ENCODE measurements at places on chromosomes 6 and 20. TPM values are rescaled to one million over a fixed set of nuclear protein-coding genes. Genes with fewer than 3 reads are reported as not detected.

PSORS1C2 gene
- polyA plus RNA-seq, result 0.22 TPM

LY6G6C gene
- polyA plus RNA-seq, result 17.2 TPM

RIPPLY2 gene
- polyA plus RNA-seq, result 0.09 TPM

TAF4 gene
- polyA plus RNA-seq, result 5.8 TPM

TGM3 gene
- 1,528 TPM for polyA plus RNA-seq

PBOV1 gene
- polyA plus RNA-seq, result not detected

PACRG gene
- polyA plus RNA-seq, result 0.44 TPM

TOX2 gene
- polyA plus RNA-seq, result 6.9 TPM

FOXA2 gene
- not detected for polyA plus RNA-seq

CASS4 gene
- polyA plus RNA-seq, result 0.22 TPM

LCA5 gene
- polyA plus RNA-seq, result 0.94 TPM

C20orf141 gene
- polyA plus RNA-seq, result not detected

GOPC gene
- 12.1 TPM for polyA plus RNA-seq

CNKSR3 gene
- polyA plus RNA-seq, result 12.0 TPM

PKIB gene
- polyA plus RNA-seq, result 3.5 TPM

SLC35F1 gene
- 0.08 TPM for polyA plus RNA-seq

NOX3 gene
- polyA plus RNA-seq, result not detected

GRM1 gene
- polyA plus RNA-seq, result 0.01 TPM

TINAG gene
- polyA plus RNA-seq, result not detected

CTCFL gene
- polyA plus RNA-seq, result not detected

ALDH8A1 gene
- 0.31 TPM for polyA plus RNA-seq

RFX6 gene
- polyA plus RNA-seq, result not detected

JAG1 gene
- polyA plus RNA-seq, result 36.5 TPM

SPATS1 gene
- polyA plus RNA-seq, result not detected

FITM2 gene
- polyA plus RNA-seq, result 1.2 TPM

KHDRBS2 gene
- polyA plus RNA-seq, result not detected

MLIP gene
- 4.7 TPM for polyA plus RNA-seq

PXDC1 gene
- polyA plus RNA-seq, result 13.1 TPM

PARD6B gene
- 1.6 TPM for polyA plus RNA-seq

RHAG gene
- 0.05 TPM for polyA plus RNA-seq

GTSF1L gene
- polyA plus RNA-seq, result not detected

TMEM151B gene
- polyA plus RNA-seq, result not detected

LST1 gene
- polyA plus RNA-seq, result 6.9 TPM

METTL24 gene
- 0.34 TPM for polyA plus RNA-seq

ABHD16B gene
- polyA plus RNA-seq, result 0.92 TPM

FNDC11 gene
- polyA plus RNA-seq, result 0.07 TPM
